ENCODE measurements at places on chromosomes 1 and 21.

DNA sequence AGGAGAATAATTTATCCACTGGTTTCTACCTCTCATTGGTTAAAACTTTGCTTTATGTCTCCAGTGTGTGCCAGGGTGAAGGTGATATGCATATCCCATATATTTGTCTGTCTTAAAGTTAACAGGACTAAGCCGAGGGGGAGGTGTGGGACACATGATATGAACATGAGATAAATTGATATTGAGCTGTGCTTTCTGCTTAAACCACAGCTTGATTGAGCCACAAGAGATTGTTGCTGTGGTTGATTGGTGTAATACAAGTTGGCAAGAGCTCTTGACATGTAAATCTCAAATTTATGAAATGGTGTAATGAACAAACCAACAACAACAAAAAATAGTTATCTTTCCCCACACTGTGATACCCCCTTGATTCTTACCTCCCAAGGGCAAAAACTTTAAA lies 1295.5 kb upstream of the NCAM2 start:
- no peak for DNase-seq

DNA sequence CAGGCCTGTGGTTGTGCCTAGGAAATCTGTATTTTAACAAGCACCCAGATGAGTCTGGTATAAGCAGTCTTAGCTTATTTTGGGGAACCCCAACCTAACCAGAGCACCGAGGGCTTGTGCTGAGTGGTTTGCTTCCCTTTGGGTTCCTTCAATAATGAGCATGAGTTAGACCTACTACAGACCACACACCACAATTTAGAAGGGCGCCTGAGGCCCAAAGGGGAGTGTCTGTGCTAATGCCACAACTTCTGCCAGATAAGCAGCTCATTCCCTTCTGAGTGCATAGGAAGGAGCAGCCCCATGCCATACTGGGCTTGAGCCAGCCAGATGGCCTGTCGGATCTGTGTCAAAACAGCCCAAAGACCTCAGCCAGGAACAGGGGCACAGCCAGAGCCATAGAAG lies 15.4 kb upstream of the LSS start:
- DNase-seq = no peak

DNA sequence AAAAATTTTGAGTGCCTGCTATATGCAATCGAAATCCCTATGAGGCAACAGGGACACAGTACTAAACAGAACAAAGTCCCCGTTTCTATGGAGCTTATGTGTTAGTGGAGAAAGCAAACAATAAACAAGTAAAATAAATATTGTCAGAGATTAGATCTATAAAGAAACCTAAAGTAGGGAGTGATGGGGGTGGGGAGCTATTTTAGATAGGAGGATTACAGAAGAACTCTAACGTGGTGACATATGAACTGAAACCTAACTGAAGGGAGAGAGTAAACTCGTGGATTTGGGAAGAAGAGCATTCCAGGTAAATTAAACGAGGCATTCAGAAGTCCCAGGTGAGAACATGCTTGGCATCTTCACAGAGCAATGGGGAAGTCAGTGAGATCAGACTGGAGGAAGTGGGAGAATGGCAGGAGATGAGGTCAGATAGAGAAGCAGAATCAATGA lies 154.5 kb downstream of the DENND1B start:
- DNase-seq = peak; percentile 20

DNA sequence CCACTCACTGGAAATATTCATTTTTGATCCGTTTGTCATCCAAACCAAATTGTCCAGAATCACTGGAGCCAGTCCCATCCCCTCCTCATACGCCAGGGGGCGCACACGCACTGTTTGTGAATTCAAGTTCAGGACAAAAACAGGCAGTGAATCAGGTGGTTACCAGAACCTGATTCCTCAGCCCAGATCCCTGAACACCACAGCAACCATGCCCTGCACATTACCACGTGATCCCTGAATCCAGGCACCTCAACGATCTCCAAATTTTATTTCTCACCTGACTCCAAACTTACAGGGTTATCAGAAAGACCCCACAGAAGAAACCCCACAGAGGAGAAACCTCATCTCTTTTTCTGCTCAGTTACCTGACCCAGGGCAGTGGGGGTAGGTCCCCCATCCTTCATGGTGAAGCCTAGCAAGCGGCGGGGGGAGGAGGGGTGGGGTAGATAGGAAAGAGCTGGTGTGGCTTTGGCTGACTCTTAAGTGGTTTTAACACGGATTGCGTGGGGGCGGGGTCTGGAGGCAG lies 1.4 kb upstream of the PTPRF start:
- peak; percentile 100 for DNase-seq

Data from NCI-H748 treated with DMSO at 0.1 percent for 48 hours (cell line).